Testis (tissue), 5 donors: ENCODE measurements at places on chromosomes 1 and 21. TPM values are rescaled to one million over a fixed set of nuclear protein-coding genes. Genes with fewer than 3 reads are reported as not detected.

CACHD1 gene
- 8.3 TPM for total RNA-seq

C1orf94 gene
- 16.5 TPM for total RNA-seq

NBPF26 gene
- total RNA-seq, result 41.2 TPM

TMEM63A gene
- total RNA-seq, result 51.7 TPM

CR2 gene
- 1.3 TPM for total RNA-seq

WNT2B gene
- 10.6 TPM for total RNA-seq

MEGF6 gene
- total RNA-seq, result 16.1 TPM

PRELP gene
- 9.6 TPM for total RNA-seq

KLHDC9 gene
- total RNA-seq, result 57.2 TPM

TRAF3IP3 gene
- total RNA-seq, result 3.3 TPM

PKP1 gene
- total RNA-seq, result 0.50 TPM

FAM151A gene
- total RNA-seq, result 0.56 TPM

OR2T35 gene
- total RNA-seq, result not detected

PAQR7 gene
- total RNA-seq, result 94.8 TPM

ITSN1 gene
- 56.6 TPM for total RNA-seq

SAMD11 gene
- total RNA-seq, result 47.2 TPM

SPRR5 gene
- not detected for total RNA-seq

ETV3 gene
- total RNA-seq, result 28.0 TPM

HMCN1 gene
- 5.7 TPM for total RNA-seq

LY9 gene
- total RNA-seq, result not detected

IL6R gene
- 25.0 TPM for total RNA-seq

DIRAS3 gene
- 2.0 TPM for total RNA-seq

PCP4L1 gene
- total RNA-seq, result 3.0 TPM

NPR1 gene
- 2.5 TPM for total RNA-seq

ARTN gene
- total RNA-seq, result 1.6 TPM

REN gene
- total RNA-seq, result not detected

SHE gene
- total RNA-seq, result 57.9 TPM

CD48 gene
- total RNA-seq, result 0.63 TPM
